ENCODE measurements at places on chromosomes 2 and 18. TPM values are rescaled to one million over a fixed set of nuclear protein-coding genes. Genes with fewer than 3 reads are reported as not detected.

DNA sequence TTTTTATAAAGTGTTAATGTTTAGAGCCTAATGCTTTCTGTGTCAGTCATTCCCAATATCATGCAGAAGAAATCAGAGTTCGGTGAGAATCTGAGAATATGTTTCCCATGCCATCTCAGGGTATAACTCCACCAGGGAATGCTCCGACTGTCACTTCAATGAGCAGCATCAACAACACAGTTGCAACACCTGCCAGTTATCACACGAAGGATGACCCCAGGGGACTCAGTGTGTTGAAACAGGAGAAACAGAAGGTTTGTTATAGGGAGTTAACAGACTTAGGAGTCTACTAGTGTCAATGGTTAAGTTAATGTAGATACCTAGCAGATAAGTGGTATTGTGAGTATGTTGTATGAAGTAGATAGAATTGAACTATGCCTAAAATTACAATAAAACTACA is 31.0 kb downstream of the VAPA start:
- no peak for DNase-seq

GRCh38 chr18:55370936-55371335 is 217.1 kb downstream of the TCF4 start:
- no peak for DNase-seq

- peak; percentile 46 for DNase-seq
Observed at GRCh38 chr2:108615480-108616090, 81.3 kb downstream of the LIMS1 start.

- no peak for DNase-seq
Observed at GRCh38 chr2:15302154-15302553, 259.0 kb downstream of the NBAS start.

GRCh38 chr18:33291539-33291938 is 149.0 kb downstream of the CCDC178 start:
- no peak for DNase-seq

Gene STON1
- 1.2 TPM for total RNA-seq

Gene CCT7
- total RNA-seq: 538 TPM

DNA sequence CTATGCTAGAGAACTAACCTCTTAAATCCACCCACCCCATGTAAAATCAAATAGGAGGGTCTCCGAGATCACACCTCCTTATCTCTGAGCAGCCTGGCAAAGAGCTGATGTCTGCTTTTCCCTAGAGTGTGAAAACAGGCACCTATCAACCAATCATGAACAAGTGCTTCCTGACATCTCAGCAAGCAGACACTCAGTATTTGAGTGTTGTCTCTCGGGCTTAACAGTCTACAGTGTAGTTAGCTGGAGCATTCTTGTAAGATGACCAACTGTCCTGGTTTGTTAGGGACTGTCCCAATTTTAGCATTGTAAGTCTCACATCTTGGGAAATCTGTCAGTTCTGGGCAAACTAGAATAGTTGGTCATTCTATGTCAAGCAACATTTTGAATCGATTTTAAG is 26.4 kb downstream of the MARCHF4 start:
- DNase-seq: no peak

Gene PLCL1
- not detected for total RNA-seq

GRCh38 chr2:24894750-24895149 is 25.3 kb downstream of the ADCY3 start:
- no peak for DNase-seq

DNA sequence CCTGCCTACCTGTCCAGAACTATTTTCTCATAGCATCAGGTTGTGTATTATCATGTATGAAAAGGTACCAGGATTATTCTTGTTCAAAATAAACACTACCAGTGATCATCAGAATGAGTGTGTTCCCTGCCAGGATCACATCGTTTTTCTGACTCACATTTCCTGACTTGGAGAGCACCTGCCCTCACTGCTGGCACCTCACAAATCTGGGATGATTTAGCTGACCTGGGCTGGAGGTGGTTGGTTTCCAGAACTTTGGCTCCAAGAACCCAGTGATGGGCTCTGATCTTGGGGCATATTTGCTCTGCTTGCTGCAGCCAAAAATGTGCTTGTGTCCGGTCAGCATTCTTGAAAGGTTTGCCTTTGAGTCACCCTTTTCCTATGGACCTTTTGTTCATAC is 836.3 kb upstream of the ACVR2A start:
- peak; percentile 56 for DNase-seq

DNA sequence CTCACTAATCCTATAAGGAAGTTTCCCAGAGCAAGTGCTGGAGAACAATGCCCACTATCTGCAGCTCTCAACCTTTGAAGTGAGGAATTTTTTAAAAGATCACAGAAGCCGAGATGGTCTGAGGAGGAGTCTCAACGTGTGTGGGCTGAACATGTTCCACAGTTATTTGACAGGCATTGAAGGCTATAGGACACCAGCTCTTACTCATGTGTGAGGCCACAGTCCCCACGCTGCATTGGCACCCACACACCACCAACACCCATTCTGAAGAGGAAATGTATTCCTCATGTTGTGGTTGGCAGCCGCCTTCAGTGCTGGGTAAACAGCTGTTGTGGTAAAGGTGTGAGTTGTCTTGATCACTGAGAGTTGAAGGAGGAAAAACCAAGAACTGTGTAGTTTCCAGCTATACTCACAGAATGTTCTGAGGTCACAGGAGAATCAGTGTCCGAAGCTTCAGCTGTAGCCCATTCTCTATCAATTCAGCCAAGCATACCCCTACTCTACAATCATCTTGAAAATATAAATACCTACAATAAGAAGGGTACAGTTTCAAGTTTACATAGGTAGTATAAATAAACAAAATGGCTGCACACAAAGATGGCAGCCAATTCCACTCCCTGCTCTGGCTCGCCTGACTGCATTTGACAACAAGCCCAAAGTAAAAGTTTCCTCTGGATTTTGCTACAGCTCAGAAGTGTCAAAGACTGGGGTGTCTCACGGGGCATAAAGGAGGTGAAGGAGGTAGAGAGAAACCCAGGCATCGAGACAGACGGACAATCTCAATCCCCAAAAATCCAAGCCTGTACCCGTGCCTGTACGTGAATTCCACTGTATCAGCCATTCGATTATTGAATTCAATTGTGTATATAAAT is 12.1 kb downstream of the CD226 start:
- DNase-seq: no peak

DNA sequence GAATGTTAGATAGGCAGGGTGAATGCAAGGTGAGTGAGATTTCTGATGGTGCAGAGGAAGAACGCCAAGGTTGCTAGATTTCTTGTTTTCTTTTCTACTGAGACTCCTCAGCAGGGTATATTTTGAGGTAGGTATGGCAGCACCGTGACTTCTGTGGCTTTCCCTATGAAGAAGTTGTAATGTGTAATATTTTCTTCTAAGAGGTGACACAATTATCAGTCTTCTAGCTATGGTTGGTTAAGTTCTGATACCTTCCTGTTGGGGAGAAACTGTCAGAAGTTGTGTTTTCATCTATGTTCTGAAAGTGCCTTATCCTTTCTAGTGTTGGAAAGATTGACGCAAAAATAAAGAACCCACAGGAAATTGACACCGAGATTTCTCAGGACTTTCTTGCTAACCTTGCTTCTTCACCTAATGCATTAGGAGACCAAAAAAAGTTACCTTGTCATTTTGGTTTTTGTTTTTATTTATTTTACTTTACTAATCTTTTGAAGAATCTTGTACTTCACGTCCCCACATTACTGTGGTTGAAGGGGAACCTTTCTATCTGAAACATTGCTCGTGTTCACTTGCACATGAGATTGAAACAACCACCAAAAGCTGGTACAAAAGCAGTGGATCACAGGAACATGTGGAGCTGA is 11.9 kb downstream of the IL18R1 start:
- no peak for DNase-seq

GRCh38 chr2:73088703-73089102 is 17.2 kb upstream of the SFXN5 start:
- no peak for DNase-seq

- DNase-seq: peak; percentile 1
Observed at GRCh38 chr2:2328848-2329247, 2.2 kb downstream of the MYT1L start.

- no peak for DNase-seq
Observed at GRCh38 chr2:195639238-195639858, 17.7 kb upstream of the SLC39A10 start.

- no peak for DNase-seq
Observed at GRCh38 chr2:88563129-88563528, 64.1 kb downstream of the EIF2AK3 start.

Gene TPGS2
- total RNA-seq: 44.9 TPM

Gene AKAIN1
- total RNA-seq: not detected

- peak; percentile 85 for DNase-seq
Observed at GRCh38 chr2:227853204-227853629, 18.2 kb upstream of the DAW1 start.

DNA sequence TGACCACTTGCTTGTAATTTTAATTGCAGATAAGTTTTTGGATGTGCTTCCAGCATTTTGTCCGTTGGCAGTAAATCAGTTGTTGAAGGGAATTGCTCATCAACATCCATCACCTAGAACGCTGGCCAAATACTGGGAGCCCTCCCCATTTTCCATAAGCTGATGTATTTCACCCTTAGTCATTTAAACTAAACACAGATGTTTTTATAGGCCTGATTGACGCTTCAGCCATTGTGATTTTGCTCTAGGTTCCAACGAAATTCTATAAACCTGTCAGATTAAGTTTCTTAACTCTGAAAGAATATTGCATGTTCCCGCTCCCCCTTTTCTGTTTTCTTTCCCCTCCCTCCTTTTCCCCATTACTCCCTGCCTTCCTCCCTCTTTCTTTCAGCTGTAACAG is 1.0 kb upstream of the RPRM start:
- peak; percentile 54 for DNase-seq

GRCh38 chr2:18860179-18860578 is 270.8 kb upstream of the NT5C1B start:
- no peak for DNase-seq

GRCh38 chr2:157032017-157032416 is 225.5 kb upstream of the GALNT5 start:
- peak; percentile 96 for DNase-seq

Gene MLPH
- total RNA-seq: 201 TPM

Gene PROKR1
- 0.12 TPM for total RNA-seq

DNA sequence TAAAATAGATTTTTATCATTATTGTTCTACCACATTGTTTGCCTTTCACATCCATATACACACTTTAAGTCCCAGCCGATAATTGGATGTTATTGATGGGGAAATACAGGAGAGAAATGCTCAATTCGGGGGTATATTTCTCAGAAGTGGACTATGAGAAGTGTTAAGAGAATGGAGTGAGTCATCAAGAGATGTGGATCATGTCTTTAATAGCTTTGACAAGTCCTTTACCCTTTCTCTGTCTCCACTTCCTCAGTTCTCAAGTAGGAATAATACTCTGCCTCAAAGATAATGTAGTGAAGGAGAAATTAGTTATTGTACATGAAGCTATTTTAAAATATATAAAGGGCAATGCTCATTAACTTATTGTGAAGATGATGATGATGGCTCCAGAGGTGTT is 1017.6 kb upstream of the PIK3C3 start:
- DNase-seq: no peak

DNA sequence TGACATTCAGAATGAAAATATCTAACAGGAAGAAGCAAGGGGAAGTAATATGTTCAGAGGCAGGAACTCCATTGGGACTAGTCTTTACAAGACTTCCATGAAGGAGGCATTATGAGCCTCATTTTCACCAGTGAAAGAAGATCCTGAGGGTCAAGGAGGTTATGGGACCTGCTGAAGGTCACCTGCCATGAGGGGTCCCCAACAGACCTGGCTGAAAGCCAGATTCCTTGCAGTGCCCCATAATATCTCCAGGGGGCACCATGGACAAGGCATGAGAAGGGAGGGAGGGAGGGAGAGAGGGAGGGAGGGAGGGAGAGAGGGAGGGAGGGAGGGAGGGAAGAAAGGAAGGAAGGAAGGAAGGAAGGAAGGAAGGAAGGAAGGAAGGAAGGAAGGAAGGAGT is 27.9 kb downstream of the XDH start:
- DNase-seq: peak; percentile 34

DNA sequence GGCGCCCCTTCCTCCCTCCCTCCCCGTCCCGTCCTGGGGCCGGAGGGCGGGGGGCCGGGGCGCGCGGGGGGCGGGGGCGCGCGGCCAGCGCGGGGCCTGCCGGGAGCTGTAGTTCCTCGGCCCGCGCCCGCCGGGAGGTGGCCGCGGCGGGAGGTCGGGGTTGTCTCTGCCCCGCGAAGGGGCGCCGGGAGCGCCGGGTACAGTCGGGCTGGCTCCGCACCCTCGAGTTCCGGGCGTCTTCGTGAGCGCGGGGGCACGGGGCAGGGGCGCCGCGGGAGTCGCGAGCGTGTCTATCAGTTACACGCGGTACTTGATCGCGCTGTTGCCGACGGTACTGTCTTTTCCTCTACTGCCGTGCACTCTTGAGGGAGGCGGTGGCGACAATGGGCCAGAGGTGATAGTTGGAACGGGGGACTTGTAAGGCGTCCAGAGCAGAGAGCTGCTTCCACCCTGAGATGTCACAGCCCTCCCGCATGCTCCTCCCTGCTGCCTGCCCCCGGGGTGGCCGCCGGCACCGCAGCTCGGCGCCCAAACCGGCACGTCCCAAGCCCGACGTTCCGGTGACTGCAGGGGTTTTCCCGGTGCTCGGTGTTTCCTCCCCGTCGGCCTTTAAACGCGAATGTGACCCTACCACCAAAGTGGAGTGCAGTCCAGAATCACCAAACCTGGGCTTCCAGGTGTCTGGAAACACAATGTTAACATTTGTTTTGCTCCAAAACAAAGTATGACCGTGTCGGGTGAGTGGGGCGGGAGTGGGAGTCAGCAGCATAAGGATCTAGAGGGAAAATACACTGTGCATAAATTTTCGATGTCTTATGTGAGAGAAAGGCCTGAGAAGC is at the start of gene PRKD3:
TSS of gene PRKD3 (minus strand) at position 48 of the 839 bp plus-strand sequence. CDS start 8,309 bp downstream, outside the sequence.
- peak; percentile 69 for DNase-seq

GRCh38 chr18:7748251-7749007 is 181.3 kb downstream of the PTPRM start:
- no peak for DNase-seq

DNA sequence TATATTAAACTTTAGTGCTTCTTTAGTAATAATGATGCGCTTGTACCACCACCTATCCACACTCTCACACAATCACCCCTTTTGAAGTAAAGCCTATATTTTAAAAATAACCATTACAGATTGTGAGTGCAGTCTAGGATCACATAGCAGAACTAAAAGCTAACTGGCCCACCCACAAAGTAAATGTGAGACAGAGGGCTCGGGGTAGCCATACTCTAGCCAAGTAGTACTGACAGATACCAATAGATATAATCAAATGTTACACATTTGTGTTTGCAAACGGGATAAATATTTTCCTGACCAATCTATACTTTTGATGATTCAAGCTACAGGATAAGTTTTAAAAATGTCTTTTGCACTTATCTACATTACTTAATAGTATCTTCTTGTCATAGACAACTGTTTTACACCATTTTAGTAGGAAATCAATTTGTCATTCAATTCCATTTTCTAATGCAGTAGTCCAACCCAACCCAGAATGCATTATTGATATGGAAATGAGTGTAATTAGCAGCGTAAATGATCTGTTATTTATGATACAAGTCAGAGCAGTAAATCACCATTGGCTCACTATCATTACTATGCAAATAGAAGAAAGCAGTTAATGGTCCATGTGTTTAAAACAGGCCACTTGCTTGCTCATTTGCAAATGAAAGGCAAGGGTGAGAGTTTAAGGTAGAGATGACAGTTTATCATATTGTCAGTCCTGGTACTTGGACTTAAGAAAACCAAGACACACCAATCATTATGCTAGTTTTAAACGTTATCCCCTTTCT is 111.8 kb downstream of the ERBB4 start:
- DNase-seq: no peak

Gene TRIM43
- not detected for total RNA-seq

- no peak for DNase-seq
Observed at GRCh38 chr2:195649629-195650190, 7.3 kb upstream of the SLC39A10 start.

Gene CDCA7
- 29.3 TPM for total RNA-seq
